ENCODE measurements at places on chromosomes 12 and 14.
A peak's percentile ranks its signal among the peaks of the same experiment; 100 is the strongest.

DNA sequence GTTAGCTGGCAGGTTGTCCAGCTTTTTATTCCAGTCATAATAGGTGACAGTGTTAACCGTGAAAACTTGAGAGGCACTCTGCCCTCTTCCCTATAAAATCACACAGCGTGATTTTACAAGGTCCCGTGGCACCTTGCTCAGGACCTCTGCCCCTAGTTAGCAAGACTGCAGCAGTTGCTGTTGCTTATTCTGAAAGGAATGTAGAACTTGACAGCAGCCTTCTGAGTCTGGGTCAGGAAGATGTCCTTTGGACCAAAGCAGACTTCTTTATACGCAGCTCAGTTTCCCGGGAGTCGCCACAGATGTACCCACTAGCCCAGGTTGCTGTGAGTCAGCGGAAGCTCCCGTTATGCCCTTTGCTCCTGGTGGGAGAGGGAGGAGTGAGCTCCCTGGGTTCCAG is 13.2 kb downstream of the PRKAB1 start:
- DNase-seq = no peak

DNA sequence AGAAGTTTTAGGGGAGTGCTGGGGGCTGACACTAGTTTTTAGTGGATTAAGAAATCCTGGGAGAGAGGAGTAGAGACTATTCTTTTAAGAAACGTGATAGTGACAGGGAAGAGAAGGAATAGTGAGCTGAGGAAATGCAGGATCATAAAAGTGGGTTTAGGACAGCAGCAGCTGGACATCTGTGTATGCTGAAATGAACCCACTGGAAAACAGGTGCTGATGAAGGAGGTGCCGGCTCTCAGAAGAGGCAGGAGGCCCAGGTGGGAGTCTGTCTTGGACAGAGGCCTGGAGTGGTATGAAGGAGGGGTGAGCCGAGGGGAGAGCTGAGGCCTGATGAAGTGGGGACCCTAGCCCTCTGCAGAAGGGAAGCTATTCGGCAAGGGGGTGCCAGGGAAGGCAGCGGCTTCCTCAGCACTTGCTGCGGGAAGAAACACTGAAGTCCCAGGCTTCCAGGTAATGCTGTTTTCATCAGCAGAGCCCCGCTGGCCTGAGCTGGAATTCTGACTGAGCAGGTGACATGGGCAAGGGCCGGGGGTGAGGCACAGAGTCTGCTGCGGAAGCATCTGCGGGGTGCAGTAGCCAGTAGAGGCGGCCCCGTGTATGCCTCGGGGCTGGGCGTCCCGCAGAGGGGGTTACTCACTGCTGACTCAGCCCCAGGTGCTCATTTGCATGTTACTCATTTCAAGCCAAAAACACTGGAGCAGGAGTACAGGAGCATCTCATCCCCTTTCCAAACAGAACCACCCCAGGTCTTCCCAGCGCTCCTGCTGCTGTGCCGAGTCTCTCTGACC is 89.7 kb downstream of the TMCC3 start:
- peak; percentile 44 for DNase-seq

DNA sequence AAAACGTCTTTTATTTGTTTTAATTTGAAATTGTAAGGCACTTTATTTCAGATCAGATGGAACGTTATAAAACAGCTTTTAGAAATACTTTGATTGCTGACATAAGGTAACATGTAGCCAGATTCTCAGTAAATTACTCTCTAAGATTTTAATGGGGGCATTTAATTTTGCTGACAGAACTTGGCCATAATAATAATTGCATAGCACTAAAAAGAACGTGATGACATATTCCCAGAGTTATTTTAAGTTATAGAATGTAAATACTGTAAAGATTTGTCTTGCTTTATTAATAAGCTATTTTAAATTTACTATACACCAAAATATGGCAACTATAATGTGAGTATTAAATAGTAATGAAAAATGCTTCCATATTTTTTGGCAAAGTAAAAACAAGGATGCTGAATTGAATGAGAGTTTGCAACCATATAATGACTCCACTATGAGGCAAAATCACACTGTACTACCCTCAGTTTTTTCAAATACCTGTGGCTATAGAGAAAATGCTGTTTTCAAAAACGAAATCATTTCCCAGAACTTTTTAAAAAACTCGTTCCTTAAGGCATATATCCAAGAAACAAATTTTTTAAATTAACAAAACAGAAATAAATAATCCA is 876 bp downstream of the LUM start:
- no peak for DNase-seq

DNA sequence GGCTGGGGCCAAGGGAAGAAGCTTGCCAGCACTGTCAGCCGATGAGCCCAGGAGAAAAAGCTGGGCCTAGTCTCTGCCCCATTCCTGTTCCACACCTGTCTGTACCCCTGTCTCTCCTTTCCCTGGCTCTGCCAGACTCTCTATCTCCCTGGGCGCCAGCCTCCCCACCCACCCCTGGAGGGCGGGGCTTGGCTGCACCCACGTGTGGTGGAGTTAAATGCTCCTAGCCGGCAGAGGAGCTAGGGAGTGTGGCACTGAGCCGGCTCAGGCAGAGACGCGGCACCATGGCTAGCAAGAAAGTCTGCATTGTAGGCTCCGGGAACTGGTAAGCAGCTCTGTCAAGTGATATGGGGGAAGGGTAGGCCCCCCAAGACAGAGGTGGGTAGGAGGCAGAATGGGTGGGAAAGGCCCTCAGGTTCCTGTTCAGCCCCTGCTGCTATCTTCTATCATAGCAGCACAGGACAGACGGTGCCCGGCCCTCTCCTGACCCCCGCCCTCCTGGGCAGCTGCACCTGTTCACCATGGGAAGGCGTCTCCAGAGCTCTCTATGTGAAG is at the start of gene GPD1:
Gene GPD1, plus strand, starts transcription at position 242 of the 555 bp plus-strand sequence. Its CDS starts 43 bp downstream, at position 285.
- no peak for DNase-seq

- DNase-seq = peak; percentile 39
These were observed 377 bp upstream of the BCL7A start for GRCh38 chr12:122021193-122021821.

DNA sequence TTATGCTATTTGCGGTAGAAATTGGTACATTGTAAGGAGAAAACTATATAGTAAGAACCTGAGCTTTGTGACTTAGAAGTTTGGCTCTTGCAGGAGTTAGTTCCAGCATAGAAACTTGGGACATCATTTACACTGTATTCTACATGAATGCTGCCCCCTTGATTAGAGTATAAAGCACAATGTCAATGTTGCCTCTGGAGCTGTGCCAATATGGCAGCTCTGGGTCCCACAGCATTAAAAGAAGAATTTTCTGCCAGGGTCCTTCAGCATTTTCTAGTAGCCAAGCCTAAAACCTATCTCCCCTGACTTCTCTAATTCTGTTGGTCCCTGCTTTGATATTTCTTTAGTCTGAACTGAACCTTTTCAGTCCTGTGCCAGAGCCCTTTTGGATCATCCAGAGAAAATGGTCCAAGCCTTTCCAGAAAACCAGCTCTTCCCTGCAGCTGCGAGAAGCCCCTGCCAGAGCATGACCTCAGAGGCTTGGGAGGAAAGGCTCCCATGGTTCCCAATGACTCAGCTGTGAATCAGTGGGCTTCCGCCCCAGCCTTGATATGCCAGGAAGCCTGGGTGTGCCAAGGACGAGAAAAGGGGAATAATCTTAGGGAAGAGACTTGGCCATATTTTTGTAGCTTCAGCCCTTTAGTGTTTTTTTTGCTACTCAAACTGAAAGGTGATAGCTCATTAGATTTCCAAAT is 43.2 kb downstream of the PLEKHG7 start:
- peak; percentile 99 for DNase-seq

- no peak for DNase-seq
These were observed 28.6 kb downstream of the GABARAPL1 start for GRCh38 chr12:10241290-10241689.

DNA sequence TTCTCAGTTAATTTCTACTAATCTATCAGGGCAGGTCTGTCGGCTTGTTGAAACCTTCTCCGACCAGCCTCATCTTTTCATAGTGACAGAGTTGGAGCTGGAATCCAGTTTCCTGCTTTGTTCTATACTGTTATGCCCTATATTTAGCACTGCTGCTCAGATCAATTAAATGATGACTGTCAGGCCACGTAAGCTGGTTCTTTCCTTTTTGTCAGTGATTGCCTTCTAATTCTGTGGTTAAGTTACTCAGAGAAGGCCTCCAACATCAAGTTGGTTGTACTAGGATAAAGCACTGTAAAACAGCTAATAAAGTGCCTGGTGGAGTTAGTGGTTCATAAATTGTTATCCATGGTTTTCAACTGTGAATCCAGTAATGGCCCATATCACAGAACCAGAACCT is 22.6 kb downstream of the DERA start:
- no peak for DNase-seq

DNA sequence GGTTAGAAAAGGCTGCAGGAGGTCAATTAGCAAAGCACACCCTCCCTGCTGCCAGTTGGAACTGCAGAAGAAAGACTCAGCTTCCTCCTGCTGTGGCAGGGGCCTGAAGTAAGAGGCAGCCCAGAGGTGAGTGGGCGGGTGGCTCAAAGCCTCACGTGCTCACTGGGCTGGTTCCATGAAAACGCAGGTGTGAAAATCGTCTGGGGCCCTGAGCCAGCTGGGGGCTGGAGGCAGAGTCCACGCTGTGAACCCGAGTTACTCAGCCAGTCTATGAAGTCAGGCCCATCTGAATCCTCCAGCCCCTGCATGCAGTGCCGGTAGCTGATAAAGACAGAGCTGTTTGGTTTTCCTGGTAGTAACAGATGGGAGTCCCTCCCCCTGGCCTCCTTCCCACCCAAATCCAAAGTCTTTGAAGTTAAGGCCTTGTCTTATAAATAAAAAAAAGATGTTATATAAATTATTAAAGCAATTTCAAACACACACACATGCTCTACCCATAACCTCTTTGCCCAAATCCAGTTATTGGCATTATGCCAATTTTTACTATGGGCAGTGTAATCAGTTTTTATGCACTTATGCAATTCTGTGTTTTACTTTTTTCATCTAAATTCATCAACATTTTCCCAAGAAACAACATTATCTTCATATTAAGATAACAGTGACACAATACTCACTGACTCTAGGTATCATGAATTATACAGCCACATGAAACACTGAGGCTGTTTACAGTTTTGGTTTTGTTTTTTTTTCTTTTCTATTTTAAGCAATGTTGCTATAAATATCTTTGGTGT is 57.9 kb upstream of the PNMA1 start:
- peak; percentile 80 for DNase-seq

DNA sequence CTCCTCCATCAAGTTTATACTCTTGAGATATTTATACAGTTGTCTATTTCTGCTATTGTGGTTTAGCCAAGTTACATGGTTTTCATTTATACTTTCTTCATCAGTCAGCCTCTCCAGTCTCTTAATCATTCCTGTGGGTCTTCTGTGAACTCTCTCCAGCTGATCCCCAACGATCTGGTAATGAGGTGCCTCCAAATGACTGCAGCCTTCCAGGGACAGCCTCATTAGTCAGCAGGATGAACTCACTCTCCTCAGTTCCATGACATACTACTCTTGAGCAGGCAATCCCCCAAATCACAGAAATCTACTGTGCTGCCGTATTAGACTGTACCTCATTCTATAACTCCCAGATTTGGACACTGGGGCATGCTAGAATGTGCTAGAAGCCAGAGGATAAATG is 15.3 kb downstream of the AREL1 start:
- no peak for DNase-seq

DNA sequence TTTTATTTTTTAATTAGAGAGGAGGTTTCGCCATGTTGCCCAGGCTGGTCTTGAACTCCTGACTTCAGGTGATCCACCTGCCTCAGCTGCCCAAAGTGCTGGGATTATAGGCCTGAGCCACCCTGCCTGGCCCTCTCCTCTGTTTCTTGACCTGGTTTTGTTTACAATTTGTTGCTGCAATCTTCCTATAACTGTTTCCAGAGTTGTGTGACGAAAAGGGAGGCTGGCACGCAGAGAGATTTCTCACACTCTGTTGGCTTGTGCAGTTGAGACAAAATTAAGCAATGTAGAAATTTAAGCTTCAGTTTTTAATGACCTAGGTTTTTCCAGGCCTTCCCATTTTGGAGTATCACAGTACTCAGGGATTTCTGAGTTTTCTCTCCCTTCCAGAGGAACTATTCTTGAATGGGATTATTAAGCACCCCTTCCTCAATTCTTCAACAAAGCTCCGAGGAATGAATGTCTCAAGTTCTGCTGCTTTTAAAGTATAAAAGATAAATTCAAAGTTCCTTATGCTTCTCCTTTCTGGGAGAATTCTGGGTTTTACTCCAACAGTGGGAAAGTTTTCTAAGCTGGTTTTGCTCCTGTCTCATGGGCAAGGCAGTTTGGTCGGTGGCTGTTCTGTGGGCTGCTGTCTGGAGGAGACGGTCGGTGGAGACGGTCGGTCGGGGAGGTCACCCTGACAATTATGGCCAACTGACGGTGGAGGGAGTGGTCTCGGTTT is 20.4 kb upstream of the FOS start:
- no peak for DNase-seq

DNA sequence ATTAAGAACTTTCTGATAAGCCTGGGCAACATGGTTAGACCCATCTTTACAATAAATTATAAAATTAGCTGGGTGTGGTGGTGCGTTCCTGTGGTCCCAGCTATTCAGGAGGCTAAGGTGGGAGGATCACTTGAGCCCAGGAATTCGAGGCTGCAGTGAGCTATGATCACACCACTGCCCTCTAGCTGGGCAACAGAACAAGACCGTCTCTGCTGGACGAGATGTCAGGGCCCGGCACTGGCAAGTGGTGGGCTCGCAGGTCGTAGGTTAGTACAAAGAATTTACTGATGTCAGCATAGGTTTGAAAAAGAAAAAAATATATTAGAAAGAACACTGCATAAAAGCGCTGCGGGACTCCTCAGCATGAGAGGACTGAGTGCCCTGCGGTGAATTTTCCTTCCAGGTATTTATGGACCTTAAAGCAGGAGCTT is 15.7 kb upstream of the VSIG10 start:
- no peak for DNase-seq

DNA sequence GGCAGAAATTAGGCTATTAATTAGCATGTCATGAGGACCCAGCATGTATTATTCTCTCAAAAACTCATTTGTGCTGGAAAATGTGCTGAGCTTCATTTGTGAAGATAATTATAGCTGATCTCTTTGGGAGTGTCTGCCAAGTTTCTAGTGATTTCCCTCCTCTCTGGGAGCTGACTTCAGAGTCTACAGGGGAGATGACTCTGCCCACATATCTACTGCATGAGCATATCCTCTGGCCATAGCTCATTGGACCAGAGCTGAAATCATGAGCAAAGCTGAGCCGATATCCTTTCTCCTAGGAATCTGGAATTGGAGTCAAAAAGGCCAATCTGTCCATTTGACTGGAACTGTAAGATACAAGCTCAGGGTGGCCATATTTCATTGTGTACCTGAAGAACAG is 5.9 kb downstream of the CCDC198 start:
- no peak for DNase-seq

DNA sequence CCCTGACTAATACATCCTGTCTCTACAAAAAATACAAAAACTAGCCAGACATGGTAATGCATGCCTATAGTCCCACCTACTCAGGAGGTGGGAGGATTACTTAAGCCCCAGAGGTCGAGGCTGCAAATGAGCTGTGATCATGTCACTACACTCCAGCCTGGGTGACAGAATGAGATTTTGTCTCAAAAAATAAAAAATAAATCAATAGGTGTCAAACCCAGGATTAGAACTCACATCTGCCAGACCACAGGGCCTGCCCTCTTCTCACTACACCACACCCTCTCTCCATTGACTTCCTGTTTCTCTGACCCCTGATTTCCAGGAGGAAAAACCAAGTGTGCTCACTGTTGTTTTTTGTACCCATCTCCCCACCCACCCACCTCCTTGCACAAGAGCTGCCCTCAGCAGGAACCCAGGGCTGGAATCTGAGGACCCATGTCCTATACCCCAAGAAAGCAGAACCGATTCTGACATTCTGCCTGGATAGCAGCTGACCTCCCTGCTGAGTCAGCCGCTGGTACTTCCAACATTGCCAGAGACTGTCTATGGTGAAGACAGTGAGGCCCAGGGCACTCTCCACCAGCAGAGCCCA is 6.2 kb downstream of the CMKLR1 start:
- DNase-seq = peak; percentile 22

- DNase-seq = no peak
These were observed 587.5 kb downstream of the SOX5 start for GRCh38 chr12:23361971-23362370.

All from endothelial cell of umbilical vein (primary cell).